ENCODE measurements at places on chromosomes 11 and 22.

- DNase-seq, result no peak
Measured at GRCh38 chr11:117478926-117479325, 151.3 kb downstream of the CEP164 start.

- DNase-seq, result no peak
Measured at GRCh38 chr11:70460964-70461363, 62.6 kb downstream of the CTTN start.

DNA sequence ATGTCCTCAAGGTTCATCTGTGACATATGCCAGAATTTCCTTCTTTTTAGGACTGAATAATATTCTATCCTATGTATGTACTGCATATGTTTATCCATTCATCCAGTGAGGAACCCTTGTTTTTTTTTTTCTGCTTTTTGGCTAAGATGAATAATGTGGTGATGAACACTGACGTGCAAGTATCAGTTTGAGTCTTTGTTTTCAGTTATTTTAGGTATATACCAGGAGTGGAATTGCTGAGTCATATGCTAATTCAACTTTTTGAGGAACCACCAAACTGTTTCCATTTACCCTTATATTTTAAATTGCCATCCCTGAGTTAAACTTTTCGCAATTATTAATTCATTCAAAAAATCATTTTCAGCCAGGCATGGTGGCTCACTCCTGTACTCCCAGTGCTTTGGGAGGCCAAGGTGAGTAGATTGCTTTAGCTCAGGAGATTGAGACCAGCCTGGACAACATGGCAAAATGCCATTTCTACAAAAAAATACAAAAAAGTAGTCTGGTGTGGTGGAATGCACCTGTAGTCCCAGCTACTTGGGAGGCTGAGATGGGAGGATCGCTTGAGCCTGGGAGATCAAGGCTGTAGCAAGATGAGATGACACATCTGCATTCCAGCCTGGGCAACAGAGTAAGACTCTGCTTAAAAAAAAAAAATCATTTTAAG is 64.2 kb downstream of the MICAL2 start:
- DNase-seq, result peak; percentile 77

DNA sequence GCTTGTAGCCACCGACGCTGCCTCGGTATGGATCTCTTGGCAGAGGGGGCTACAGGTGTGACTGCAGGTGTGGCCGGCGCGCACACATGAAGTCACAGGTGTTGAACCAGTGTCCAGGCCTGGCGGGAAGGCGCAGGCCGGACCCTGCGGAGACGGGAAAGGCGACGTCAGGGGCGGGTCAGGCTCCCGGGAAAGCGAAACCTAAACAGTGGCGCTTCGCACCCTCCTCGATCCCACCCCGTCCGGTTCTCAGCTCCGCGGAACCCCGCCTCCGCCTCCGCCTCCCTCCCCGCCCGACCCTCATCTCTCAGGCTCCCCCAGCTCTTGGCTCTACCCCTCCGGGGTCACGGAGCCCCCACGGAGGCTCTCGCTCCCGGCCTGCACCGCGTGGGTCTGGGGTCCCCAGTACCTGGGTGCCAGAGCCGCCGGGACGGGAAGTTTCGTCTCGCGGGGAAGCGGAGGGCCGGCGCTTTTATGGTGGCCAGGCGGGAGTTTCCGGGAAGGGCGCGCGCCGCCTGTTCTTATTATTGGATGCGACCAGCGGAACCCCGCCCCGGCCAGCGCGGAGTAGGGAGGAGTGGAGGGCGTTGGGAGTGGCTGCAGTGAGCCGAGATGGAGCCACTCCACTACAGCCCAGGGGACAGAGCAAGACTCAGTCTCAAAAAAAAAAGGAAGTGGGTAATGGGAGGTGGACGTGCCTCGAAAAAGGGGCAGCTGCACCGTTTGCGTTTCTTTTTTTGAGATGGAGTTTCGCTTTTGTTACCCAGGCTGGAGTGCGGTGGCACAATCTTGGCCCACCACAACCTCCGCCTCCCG is at the start of gene IRF7:
IRF7 (minus strand) TSS at position 447 of the 816 bp plus-strand sequence. CDS start 586 bp downstream, outside the sequence.
- peak; percentile 98 for DNase-seq

DNA sequence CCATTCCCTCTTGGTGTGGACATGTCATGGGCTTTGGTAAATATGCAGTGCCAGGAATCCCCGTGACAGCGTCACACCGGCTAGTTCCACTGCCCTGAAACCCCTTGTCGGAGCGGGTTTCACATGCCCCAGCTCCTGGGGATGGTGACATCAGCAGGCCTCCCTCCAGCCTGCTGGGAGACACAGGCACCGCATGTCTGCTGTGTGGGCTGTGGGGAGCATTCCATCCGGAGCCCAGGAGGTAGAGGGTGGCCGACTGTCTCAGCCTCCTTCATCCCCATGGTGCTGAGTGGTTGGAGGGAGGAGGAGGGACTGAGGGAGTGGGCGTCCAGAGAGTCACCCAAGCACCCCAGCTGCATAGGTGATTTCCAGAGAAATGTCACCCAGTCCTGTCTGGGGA is 1161.1 kb downstream of the BRD1 start:
- no peak for DNase-seq

- peak; percentile 92 for DNase-seq
Measured at GRCh38 chr22:23767673-23768548, at the start of gene CHCHD10. Gene CHCHD10, minus strand, starts transcription at chr22:23767972. Its CDS starts 98 bp downstream, at chr22:23767874.

- DNase-seq, result no peak
Measured at GRCh38 chr22:30830907-30831306, 136.2 kb downstream of the OSBP2 start.
